ENCODE measurements at places on chromosomes 5 and 9.

- DNase-seq: no peak
Observed at GRCh38 chr5:82364497-82364896, 86.3 kb upstream of the RPS23 start.

DNA sequence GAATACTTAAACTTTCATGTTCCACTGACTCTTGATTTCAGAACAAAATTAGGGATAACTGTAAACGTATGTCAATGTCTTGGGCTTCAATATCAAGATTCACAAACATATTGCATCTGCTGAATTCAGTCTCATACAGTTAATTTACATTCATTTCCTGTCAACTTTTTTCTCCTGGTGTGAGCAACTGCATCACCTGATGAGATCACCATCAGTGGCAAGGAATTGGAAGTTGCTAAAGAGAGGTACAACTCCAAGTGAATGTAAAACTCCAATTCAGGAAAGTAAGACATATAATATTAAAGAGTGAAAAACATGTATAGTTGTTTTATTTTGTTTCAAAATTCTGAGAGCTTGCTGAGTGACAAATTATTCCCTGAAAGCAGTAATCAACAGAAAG is 1336.2 kb upstream of the C9orf72 start:
- DNase-seq: no peak

GRCh38 chr9:34318163-34318790 is 10.8 kb downstream of the KIF24 start:
- no peak for DNase-seq

DNA sequence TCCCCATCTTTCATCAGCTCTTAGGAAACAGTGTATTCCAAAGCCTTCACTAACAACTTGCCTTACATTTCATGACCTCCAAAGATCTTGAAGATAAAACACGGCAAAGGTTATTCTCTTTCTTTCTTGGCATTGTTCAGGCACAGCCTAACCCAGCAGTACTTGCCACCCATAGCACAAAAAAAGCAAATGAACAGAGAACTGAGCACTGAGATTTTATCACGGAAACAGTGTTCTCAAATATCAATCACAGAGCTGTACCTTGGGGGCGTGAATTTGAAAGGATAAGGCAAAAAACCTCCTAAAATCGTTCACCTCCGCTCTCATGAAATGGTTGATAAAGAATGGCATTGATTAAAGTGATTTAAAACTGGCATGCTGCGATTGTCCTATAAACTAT is 16.9 kb upstream of the KCNV2 start:
- DNase-seq: no peak

GRCh38 chr5:159850160-159850559 is 66.1 kb upstream of the ADRA1B start:
- DNase-seq: no peak

DNA sequence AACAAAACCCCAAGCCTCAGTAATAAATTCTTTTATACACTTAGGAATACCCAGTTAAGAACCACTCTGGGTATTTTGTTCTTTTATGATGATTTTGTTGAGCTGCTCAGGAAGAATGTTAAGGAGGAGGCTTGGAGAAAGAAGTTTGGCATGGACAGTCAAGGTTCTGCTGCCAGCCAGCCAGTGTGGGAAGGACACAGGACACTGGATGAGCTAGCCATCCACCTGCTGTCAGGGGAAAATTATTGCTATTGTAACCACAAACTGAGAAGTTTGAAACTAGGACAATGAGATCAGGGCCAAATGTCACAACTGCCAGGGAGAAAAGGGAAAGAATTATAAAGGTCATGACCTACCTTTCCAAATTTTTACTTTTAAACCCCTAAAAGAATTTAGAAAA is 25.9 kb upstream of the ADAMTSL1 start:
- no peak for DNase-seq

GRCh38 chr9:92976431-92976830 is 29.1 kb downstream of the FGD3 start:
- no peak for DNase-seq

GRCh38 chr5:21701317-21701716 is 1151.8 kb downstream of the CDH12 start:
- DNase-seq: no peak

DNA sequence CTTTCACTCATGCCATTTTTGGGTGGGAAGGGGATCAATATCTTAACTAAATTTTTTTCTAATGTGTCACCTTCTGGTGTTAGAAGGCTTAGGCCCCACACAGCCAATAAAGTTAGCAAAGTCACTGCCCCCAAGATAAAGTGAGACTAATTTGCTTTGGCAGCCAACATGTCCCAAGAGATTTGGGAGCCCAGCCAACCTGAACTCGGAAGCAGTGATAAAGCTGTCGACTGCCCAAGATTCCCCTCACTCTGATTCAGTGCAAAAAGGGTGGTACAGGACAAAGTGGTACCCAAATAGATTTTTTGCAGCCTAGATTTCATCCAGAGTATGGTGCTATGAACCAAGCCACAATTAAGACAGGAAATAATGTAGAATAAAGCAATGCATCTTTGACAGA is 572.5 kb upstream of the ARRDC3 start:
- DNase-seq: no peak

DNA sequence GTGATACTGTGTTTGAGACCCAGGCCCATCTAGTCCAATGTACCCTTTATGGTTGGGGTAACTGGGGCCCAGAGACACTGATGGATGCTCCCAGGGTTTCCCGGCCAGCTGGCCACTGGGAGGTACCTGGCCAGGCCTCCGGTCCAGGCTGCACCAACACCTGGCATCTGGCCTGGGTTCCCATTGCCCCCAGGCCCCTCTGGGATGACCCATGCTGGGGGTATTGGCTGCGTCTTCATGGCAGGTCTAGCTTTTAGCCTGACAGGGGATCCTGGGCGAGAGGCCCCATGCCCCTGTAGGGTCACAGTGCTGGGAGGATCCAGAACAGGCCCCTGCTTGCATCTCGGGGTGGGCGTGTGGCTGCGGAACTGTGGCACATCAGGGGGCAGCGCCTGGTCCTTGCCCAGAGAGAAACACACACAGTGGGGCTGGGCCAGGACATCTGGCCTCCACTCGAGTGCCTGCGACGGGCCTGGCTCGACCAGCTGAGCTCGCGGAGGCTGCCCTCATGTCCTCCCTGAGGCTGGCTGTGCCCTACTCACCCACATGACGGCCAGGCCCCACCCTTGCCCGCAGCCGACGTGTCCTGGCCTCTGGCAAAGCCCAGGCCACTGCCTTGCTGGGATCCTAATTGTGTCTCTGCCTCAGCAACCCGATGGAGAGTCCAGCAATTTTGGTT is 21.5 kb upstream of the COL5A1 start:
- DNase-seq: no peak

GRCh38 chr5:34822956-34823715 is 15.8 kb upstream of the TTC23L start:
- DNase-seq: no peak

- DNase-seq: no peak
Observed at GRCh38 chr5:172163346-172163745, 24.7 kb downstream of the STK10 start.
